Nucleus accumbens (tissue), 56 donors: ENCODE measurements at places on chromosomes 5 and 9.

GRCh38 chr9:133576031-133576874 is 32.9 kb downstream of the FAM163B start:
- no peak for DNase-seq

GRCh38 chr5:152178350-152178699 is 226.8 kb downstream of the NMUR2 start:
- no peak for DNase-seq

GRCh38 chr5:143316844-143317631 is 86.4 kb downstream of the NR3C1 start:
- no peak for DNase-seq

GRCh38 chr5:108642170-108642906 is 105.4 kb upstream of the FER start:
- DNase-seq = peak; percentile 47

DNA sequence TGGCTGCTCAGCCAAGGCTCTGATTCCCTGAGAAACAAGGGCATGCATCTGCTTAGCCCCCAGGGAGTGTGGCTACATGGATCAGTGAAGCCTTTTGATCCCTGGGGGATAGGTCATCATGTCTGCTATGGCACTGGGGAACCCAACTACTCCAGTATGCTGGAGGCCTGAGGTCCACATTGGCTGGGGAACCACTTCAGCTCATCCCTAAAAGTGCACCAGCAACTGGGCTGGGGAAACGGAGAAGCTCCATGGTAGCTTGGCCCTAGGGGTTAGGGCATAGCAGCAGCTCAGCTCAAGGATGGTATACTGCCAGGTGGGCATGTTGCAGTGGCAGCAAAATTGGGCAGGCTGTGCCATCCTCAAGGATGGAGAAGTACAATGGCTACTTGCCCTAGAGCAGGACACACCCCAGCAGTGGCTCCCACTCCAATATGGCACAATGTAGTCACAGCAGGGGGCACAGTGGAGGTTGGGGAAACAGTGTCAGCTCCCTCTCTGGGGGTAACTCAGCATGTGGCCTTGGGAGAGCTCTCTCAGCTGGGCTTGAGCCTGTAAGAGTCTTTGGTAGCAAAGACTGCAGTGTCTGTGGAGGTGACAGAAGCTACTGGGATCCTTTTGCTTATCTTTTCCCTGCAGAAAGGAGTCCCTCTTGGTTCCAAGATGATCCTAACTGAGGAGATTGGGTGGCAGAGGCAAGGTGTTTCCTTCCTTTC is 111.5 kb upstream of the FSTL4 start:
- no peak for DNase-seq

- DNase-seq = no peak
These were observed 22.7 kb downstream of the ANXA2R start for GRCh38 chr5:43017428-43017815.

- DNase-seq = no peak
These were observed 385.3 kb upstream of the RIOK2 start for GRCh38 chr5:97568382-97568781.

GRCh38 chr9:122119166-122119521 is 26.0 kb upstream of the TTLL11 start:
- no peak for DNase-seq

DNA sequence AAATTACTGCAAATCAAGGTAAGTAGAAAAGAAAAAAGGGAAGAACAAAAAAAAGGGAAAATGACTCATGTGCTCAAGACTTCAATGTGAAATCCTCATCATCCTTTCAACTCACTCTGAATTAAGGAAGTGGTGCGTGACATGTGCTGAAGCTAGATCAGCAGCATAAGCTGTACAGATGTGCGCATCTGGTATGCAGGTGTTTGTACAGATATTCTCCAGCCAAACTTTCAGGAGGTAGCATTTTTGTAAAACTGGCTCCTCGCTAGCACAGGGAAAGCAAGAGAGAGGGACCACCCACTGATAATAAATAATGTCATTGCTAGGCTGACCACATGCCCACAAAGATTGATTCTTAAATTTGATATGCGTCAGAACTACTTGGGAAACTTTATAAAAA is 253.9 kb upstream of the RGMB start:
- no peak for DNase-seq

DNA sequence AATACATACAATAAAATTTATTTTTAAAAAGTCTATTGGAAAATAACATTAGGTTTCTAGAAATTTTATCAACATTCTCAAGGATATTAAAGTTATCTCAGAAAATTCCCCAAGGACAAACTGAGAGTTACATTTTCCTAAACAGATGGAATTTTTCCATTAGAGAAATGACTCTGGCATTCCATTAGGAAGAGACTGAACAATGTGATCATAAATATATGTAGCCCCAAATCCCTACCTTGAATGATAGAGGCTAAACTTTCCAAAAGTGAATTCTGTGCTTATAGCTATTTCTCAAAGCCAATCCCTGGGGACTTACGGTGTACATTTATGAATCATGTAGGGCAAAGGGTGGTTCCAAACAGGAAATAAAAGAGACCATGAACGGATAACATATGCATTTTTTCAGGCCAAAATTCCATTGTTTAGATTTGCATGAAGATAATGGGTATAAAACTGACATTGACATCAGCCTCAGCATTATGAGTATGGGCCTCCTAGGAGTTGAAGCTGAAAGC is 1181.0 kb upstream of the DMAC1 start:
- no peak for DNase-seq

GRCh38 chr5:38830521-38831051 is 15.2 kb upstream of the OSMR start:
- DNase-seq = no peak

DNA sequence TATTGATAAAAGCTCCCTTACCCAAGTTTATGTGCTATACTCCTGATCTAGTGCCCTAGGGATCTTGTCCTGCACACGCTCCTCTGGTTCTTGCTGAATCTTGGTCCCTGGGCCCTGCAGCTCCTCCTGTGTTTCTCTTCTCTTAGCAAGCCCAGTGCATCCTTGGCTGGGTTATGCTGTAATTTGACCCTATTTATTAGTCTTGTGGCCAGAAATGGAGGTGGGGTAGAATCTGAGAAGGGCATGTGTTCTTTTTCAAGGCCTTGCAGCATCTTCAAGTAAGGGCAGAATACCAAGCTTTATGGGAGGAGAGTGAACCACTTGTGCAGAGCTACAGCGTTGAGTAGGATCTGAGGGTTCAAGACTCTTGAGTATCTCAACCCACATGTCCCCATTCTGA is 366.8 kb downstream of the FAM170A start:
- DNase-seq = no peak

DNA sequence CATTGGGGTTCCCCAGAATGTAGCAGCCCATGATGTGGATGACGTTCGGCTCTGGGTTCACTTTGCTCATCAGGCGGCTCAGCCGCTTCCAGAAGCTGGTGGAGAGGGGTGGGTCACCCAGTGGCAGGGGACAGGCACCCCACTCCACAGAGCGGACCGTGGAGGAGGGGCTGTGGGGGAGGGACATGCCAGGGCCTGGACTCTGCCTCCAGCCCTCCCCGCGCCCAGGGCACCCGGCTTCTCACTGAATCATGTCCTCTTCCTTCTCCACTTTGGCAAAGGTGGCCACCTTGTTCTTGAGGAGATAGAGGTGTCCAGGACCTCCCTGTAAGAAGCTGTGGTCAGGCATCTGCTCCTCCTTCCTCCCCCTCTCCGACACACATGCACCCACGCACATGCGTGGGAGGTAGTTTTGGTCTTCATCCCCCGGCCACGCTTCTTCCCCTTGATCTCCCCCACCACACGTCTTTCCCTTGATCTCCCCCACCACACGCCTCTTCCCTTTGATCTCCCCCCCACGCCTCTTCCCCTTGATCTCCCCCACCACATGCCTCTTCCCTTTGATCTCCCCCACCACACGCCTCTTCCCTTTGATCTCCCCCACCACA is 8.9 kb upstream of the ENTPD8 start:
- no peak for DNase-seq

- DNase-seq = no peak
These were observed 580 bp upstream of the PRRX2 start for GRCh38 chr9:129664746-129665388.

DNA sequence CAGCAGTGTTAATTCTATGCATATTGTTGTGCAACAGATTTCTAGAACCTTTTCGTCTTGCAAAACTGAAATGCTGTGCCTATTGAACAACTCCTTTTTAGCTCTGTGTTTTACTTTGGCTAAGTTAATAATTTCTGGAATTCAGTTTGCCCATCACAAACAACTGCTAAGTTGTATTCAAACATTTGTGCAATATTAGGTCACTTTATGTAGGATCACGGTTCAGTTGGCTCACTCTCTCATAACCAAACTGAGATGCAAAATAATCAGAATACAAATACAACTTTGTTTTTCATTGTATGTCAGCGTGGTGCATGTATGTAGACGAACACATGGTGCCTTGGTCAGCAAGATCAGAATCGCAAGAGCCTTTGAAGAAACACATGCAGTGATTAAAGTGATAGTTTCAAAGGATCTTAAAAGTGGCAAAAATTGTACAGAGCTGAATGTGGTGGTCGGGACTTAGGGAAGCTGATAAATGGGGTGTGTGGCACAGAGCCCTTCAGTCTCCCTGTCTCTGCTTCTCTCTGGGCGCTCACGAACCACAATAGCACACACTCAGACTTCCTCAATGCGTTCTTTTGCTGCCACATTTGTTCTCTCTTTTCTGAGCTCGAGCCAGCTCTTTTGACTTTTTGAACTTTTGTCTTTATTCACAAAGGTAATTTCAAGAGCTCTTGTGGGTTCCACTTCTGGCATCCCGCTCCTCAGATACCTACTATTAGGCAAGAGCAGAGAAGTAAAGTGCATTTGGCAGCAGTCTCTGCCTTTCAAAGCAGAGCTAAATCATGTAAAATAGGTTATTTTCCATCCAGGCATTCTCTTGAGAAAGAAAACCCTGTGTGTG is 112.4 kb upstream of the CTSL start:
- no peak for DNase-seq

DNA sequence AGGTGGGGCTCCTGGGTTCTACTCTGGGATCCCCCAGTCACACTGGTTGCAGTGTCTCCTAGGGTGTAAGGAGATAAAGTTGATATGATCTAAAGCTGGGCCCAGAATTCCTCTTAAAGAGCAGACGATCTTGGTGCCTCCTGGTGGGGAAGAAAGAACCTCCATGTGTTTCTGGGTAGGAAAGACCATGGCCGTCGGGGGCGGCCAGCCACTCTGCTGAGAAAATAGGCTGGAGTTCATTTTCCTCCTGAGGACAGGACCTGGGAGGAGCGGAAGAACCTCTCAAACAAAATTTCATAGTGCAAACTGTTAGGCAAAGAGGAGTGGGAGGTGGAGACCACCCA is 163.8 kb upstream of the TBC1D2 start:
- DNase-seq = no peak

GRCh38 chr5:10621832-10622231 is 58.0 kb downstream of the ANKRD33B start:
- DNase-seq = no peak

DNA sequence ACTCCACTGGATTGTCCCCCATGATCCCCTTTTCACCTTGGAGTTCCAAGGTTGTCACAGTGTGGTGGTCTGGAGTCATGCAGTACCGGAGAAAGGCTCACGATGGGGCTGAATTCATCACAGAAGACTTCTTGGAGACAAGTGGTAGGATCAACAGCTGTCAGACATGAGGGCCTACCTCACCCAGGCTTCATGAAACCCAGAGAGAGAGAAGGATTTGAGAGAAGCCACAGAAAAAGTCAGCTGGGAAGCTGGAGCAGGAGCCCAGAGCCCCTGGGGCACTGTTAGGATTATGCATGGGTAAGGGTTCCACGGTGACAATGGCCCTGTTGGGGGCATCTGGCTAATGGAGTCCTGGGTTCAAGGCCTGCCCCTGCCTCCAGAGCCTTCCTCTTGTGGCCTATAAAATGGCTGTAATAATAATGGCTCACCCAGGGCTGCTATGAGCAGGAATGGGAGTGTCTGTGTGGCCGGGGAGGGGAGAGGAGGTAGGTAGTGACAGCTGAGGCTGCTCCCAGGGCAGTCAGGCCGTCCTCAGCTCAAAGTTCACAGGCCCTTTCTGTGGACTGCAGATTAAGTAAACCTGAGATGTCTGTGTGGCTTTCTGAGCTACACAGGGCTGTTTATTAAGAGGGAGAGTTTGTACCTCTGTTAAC is 910 bp downstream of the TRIM14 start:
- DNase-seq = no peak

GRCh38 chr9:4786599-4786998 is 6.1 kb upstream of the RCL1 start:
- no peak for DNase-seq

DNA sequence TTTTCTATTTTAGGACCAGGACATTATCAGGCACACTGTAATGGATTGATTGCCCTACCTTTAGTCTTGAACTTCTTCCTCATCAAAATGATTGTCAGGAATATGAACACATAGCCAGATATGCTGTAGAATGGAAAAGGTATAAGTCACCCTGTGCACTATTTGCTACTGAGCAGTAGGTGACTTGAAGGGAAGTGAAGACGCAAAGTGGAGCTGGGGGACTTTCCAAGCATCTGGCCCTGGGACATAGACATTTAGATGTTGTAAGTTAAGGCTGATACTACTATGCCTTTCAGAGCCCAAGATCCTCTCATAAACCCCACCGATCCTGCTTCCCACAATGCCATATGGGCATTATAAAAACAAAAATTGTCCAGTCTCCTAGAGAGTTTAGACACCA is 174.5 kb downstream of the DOCK8 start:
- DNase-seq = no peak

GRCh38 chr5:126921241-126922091 is 108.9 kb downstream of the MARCHF3 start:
- DNase-seq = no peak

DNA sequence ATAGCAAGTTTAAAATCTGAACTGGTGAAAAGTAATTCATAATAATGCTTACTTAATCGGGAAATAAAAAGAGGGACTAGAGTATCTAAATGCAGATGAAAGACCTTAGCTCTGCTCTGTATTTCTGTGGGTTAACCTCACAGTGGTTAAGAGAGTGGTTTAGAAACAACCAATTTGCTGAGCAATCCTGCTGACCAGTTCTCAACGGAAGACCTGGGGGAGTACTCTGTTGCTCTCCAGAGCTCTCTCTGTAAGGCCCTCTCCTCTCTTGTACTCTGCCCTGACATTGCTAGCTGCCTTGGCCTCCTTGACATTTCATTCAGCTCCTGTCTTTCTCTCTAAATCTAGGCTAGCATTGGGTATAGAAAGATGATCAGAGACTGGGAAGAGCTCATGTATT is 1186.6 kb upstream of the SEMA6A start:
- DNase-seq = no peak

DNA sequence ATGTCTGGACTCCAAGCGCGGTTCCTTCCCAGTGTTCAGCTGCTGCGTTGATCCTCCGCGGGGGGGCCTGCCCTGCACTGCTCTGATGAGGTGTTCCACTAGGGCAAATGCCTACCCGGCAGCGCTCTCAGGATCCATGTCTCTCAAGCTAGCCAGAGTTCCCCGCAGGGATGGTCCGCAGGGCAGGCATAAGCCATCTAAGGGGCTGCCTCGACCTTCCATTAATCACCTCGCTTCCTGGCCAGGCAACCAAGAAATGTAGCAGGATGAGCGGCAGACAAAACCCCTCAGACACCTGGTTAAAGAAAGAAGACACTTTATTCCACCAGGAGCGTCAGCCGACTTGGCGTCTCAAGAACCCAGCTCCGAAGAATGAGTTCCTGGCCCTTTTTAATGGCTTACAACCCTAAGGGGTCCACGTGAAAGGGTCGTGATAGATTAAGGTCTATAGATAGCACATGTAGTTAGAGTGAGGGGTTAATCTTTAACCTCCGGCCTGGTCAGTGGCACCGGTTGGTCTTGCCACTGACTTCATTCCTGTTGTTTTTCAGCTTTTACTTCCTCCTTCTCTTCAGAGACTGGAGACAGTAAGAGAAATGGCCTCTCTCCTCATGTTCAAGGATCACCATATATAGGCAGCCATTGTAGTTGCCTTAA is 47.2 kb upstream of the COX7C start:
- DNase-seq = no peak
